Stimulated activated CD4-positive, alpha-beta T cell treated with anti-CD3 and anti-CD28 coated beads, Interleukin-4, amount 100 ng/mL, for 24 hours (primary cell): ENCODE measurements at places on chromosomes 7 and 10.

- DNase-seq = peak; percentile 25
These were observed 605 bp downstream of the SUFU start for GRCh38 chr10:102504179-102504975.

DNA sequence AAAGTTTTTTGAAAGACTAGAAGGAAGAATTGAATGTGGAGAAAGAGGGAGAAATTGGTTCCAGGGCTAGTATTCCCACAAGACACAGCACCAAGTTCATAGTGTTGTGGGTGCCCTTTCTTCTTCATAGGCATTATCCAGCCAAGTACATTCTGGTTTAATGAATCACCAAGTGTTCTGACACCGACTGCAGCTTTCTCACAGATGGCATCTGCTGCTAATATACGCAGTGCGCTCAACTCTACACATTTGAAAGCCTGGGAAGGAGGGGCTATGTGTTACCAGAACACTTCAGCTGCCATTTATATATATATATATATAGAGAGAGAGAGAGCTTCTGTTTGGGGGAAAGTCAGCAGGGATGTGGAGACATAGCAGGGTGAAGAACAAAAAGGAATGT, 1168.4 kb downstream of the GATA3 start:
- no peak for DNase-seq

DNA sequence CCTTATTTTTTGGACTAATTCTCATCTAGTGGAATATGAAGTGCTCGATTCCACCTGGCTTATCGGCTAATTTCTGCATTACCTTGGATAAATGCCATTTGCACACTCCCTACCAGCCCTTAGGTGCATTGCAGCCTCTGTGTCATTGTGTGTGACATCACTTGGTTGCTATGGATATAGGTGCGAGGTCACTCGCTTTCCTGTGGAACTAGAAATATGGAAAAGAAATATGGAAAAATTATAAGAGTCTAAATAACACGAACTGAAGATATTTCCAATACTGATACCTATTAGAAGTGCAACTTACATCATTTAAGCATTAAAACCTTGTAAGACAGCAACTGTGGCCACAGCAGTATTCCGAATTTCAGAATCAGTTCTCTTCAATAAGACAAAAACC, 2.0 kb downstream of the YWHAG start:
- no peak for DNase-seq

- no peak for DNase-seq
These were observed 48.3 kb downstream of the ZMIZ1 start for GRCh38 chr10:79116801-79117723.

DNA sequence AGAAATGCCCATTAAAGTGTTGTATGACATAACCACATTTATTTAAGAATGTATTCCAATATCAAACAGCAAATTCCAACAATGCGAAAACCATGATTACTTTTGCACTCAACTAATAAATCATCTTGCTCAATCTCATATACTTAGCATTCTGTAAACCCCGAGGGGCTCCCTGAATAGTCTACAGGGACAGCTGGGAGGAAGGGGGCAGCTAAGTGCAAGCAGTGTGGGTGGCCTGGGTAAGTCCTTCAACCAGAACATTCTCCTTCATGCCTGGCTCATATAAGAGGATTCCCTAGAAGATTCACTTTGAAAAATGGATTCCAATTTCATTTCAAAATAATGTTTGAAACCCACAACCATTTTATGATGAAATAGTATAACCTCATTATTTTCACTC, 355.5 kb downstream of the CDC14C start:
- DNase-seq = no peak

DNA sequence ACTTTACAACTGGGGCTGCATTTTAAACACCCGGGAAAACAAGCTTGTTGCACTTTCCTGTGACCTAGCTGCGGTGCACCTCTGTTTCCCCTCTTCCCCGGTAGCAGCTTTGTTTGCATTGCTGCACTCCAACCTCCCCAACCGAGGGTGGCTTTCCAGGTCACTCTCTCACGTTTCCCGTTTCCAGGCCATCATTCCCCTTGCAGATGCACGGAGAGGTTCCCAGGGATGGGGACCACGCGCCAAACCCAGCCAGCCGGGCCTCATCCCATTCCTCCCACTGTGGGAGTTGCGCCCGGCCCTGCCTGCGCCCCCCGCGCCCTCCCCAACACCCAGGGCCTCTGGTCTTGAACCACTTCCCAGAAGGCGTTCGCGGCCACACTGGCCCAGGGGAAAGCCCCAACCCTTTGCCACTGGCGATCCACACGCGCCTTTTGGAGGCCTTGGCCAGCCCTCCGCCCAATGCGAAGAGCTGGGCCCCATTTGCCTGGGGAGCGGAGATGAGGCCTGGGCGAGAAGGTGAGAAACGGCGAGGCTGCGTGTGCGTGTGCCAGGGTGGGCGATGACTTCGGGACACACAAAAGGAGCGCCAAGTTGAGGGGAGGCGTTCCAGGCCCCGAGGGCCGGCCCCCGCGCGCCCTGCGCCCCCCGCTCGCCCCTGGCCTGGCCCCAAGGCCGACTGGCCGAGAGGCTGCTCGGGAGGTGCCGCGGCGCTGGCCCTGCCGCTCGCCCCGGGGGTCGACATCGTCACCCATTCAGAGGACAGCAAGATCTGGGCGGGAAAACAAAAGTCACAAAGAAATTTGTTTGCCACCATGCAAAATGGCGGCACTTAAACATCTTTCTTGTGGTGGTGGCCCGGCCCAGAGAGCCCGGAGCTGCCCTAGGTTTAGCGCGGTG, 15.9 kb downstream of the SKIDA1 start:
- DNase-seq = no peak

GRCh38 chr7:126202177-126202576, 1050.6 kb downstream of the GRM8 start:
- DNase-seq = no peak

DNA sequence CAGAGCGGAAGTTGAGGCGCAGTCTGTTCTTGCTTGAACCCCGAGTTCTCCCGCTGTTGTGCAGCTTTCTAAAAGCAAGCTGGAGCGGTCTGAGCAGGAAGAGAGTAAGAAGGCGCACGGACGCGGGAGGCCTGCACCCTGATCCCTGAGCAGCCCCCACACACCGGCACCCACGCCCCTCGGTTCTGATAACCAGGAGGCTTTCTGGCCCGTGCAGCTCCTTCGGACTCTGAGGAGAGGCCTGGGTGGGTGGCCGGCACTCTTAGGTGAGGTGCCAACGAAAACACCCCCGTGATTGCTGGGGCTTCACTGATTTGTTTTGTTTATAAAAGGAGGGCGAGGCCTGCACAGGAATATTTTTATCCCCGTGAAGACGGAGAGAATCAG, 28.9 kb downstream of the AMZ1 start:
- no peak for DNase-seq

DNA sequence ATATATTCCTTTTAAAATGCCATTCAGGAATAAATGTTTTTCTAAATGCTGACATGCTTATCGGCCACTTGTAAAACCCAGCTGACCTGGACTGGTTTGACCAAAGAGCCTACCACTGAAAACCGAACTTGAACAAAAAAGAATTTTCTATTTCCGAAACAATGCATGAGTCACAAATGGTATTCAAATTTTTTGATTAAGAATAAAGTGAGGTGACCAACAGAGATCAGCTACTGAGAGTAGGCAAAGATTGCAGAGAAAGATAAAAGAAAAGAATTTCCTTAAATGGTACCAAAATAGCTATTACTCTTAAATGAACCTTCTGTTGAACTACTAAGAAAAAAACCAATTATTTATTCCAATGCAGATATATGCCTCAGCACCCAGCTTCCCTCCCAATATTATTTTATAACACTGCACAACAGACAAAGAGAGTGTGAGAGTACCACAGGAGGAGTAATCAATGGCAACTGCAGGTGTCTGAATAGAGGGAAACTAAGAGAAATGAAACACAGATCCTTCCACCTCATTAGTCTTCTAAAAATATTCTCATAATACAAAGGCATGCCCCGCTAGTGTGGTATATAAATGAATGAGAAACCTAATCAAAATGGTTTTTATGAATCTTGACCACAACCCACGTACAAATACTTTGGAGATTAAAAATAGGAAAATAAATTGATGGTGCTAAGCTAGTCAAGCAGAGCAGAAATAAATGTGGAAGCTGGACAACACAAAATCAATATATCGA, 20.1 kb downstream of the OSBPL3 start:
- no peak for DNase-seq

GRCh38 chr10:18204039-18204835, 64.0 kb downstream of the CACNB2 start:
- DNase-seq = no peak

GRCh38 chr10:35244549-35244948, 91.8 kb upstream of the CCNY start:
- no peak for DNase-seq

DNA sequence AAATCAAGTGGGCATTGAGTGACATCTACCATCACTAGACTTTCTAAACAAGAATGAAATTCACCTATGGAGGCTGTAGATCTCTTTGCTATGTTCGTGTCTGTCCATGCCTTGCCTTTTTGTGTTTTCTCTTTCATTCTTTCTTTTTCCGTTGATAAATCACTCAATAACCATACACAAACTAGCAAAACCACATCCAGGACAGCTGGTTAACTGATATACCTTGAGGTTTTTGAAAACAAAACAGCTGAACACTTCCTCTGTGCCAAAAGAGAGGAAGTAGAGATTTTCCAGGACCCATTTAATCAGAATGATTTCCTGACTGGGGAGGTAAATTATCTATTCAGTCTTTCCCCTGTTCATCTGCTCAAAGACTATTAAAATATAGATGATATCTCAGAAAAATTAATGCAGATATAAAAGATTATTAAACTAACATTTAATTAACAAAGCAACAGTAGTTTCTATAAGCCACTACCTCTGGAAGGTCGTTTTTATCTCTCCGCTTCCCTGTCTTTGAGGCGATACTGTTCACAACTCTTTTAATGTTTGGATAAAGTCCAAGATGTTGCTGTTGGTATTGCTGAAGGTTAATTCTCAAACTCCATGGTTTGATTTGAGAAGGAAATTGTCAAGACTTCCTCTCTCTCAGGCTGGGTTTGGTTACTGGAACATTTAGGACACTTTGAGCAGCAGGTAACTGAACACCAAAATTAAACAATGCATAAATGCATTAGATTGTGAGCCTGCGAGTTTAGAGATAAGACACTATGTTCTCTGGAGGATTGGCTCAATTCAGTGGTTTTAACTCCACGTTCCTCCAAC, 24.4 kb upstream of the C10orf67 start:
- DNase-seq = no peak

GRCh38 chr7:99380823-99381663, 6.5 kb downstream of the ARPC1B start:
- peak; percentile 92 for DNase-seq

- DNase-seq = no peak
These were observed 640.4 kb downstream of the LRMDA start for GRCh38 chr10:76071653-76072365.

DNA sequence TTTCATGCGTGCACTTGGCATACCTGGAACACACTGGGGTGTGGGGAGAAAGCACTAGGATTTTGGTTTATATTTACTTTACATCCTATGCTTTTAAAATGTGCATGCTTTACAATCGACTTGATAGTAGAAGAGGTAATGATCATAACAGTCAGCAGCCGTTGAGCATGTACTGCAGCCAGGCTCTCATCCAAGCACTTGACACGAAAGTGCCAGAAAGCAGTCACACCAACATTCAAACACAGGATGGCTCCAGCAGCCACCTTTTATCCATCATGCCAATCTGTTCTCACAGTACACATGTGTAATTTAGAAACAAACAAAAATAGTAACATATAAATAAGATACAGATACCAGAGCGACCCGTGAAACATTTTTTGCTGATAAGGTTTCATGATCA, 1.2 kb upstream of the FAM241B start:
- peak; percentile 1 for DNase-seq

DNA sequence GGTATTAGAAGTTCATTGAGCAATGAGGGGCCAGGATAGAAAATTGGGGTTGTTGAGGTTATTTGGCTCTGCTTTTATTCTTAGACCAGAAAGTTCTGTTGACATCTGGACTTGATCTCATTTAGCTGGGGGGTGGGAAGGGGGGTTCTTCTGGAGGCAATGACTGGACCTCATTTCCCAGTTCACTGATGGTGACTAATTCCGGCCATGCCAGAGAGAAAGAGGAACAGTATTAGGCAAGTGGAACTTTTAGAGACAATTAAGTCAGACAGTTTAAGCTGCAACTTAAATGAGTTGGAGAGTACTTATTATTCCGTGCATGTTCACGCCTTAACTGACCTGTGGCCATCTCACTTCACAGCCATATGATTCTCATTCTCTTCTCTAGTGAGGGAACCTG, 512.5 kb downstream of the REEP3 start:
- DNase-seq = no peak

- no peak for DNase-seq
These were observed 25.5 kb upstream of the FAM221A start for GRCh38 chr7:23654508-23654907.

GRCh38 chr7:130904031-130904757, 170.2 kb upstream of the KLF14 start:
- DNase-seq = no peak

GRCh38 chr10:119243967-119244366, 36.6 kb downstream of the GRK5 start:
- no peak for DNase-seq
